Tibial nerve (tissue), 4 donors: ENCODE measurements at places on chromosomes 6 and 20.
A peak's percentile ranks its signal among the peaks of the same experiment; 100 is the strongest.

GRCh38 chr6:45759472-45759810, 256.2 kb downstream of the CLIC5 start:
- H3K27me3 ChIP-seq = no peaks in the 10 kb centered on the region
- no peak for DNase-seq
- H3K36me3 ChIP-seq = no peaks in the 10 kb centered on the region

GRCh38 chr20:51563486-51564332, 21.2 kb upstream of the NFATC2 start:
- DNase-seq = peak; percentile 57
- peak overlapping the region; percentile 54 for H3K4me3 ChIP-seq
- no peaks in the 10 kb centered on the region for H3K4me1 ChIP-seq
- peak overlapping the region; percentile 86 for H3K27ac ChIP-seq

GRCh38 chr6:35585658-35586057, 73.0 kb upstream of the TULP1 start:
- DNase-seq = no peak
- H3K27ac ChIP-seq = peak overlapping the region; percentile 96
- no peaks in the 10 kb centered on the region for H3K36me3 ChIP-seq
- H3K4me1 ChIP-seq = peaks cover 15% of the 10 kb centered on the region
- no peaks in the 10 kb centered on the region for H3K27me3 ChIP-seq
- no peak overlapping the region for H3K4me3 ChIP-seq

- peak overlapping the region; percentile 9 for H3K4me3 ChIP-seq
- no peaks in the 10 kb centered on the region for H3K27me3 ChIP-seq
- no peaks in the 10 kb centered on the region for H3K36me3 ChIP-seq
Observed at GRCh38 chr6:56541030-56541600, 101.6 kb downstream of the DST start.

DNA sequence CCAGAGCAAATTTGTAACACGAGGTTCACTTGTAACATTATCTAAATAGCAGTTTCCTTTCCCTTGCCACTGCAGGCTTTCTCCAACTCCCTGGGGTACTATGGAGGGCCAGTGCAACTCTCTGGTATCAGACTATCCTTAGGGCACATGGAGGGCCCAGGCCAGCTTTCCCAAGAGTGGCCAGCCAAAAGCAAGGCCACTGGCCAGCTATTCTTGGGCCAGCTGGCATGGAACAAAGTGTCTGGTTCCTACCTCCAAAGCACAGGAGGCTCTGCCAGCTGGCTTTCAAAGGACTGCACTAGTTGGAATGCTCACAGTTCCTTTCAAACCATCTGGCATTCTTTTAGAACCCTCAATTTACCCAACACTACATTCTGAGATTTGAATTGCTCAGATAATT, 8.7 kb downstream of the RNF24 start:
- H3K27me3 ChIP-seq = no peaks in the 10 kb centered on the region
- DNase-seq = no peak
- H3K4me3 ChIP-seq = no peak overlapping the region
- no peak overlapping the region for H3K27ac ChIP-seq

GRCh38 chr6:1789092-1789491, 179.4 kb downstream of the FOXC1 start:
- no peaks in the 10 kb centered on the region for H3K27me3 ChIP-seq
- no peak overlapping the region for H3K4me3 ChIP-seq
- no peak for DNase-seq
- no peaks in the 10 kb centered on the region for H3K4me1 ChIP-seq

- DNase-seq = no peak
- no peaks in the 10 kb centered on the region for H3K4me1 ChIP-seq
- H3K36me3 ChIP-seq = no peaks in the 10 kb centered on the region
- no peak overlapping the region for H3K27ac ChIP-seq
- no peak overlapping the region for H3K4me3 ChIP-seq
Observed at GRCh38 chr6:25171301-25171700, 107.9 kb upstream of the CARMIL1 start.

- no peaks in the 10 kb centered on the region for H3K4me1 ChIP-seq
- H3K27ac ChIP-seq = no peak overlapping the region
- no peak overlapping the region for H3K4me3 ChIP-seq
- no peaks in the 10 kb centered on the region for H3K36me3 ChIP-seq
Observed at GRCh38 chr6:54541541-54541940, 233.3 kb downstream of the TINAG start.

DNA sequence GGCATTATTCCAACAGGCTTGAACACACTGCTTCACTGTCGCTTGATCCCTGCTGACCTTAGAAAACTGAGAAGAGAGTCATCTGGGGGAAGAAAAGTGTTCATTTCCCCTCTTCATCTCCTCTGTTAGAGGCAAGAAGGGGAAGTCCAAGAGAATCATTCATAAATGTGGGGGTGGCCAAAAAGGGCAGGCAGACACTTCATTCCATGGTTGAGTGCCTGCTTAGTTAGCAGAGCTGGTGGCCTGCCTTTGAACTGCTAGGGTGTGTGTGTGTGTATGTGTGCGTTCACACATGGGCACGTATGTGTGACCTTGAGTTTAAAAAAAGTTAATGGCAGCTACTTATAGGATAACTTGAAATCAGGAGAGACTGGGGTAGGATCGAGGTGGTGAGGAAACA, 39.4 kb upstream of the RFPL4B start:
- peaks cover 13% of the 10 kb centered on the region for H3K4me1 ChIP-seq
- no peak overlapping the region for H3K4me3 ChIP-seq
- DNase-seq = no peak
- H3K36me3 ChIP-seq = no peaks in the 10 kb centered on the region
- no peak overlapping the region for H3K27ac ChIP-seq
- no peaks in the 10 kb centered on the region for H3K27me3 ChIP-seq

DNA sequence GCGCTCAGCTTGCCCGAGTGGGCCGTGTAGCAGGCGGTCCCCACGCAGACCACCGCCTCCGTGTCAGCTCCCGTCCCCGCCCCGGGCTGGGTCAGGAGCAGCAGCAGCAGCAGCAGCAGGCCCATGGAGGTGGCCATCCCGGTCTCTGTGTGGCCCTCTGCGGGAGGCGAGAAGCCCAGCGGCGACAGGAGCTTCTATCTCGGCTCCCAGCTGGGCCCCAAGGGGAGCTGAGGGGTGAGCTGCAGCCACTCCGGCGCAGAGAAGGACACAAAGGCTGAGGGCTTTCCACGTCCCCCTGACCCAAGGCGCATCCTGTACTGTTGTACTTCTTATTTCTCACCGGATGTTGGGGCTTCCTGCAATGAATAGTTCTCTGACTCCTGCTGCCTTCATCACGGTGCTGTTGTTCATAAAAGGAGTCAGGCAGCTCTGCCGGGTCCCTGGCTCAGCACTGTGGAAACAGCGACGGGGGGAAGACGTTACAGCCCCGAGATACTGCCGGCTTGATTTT, at the start of gene CD93:
Gene CD93 (minus strand): TSS at position 269 of the 511 bp plus-strand sequence. CDS start 132 bp downstream, at position 137.
- no peaks in the 10 kb centered on the region for H3K4me1 ChIP-seq
- peak within 1 kb of the TSS; percentile 47 for H3K4me3 ChIP-seq
- H3K27me3 ChIP-seq = no peaks in the 10 kb centered on the region
- peak; percentile 41 for DNase-seq
- H3K36me3 ChIP-seq = no peaks in the 10 kb centered on the region

DNA sequence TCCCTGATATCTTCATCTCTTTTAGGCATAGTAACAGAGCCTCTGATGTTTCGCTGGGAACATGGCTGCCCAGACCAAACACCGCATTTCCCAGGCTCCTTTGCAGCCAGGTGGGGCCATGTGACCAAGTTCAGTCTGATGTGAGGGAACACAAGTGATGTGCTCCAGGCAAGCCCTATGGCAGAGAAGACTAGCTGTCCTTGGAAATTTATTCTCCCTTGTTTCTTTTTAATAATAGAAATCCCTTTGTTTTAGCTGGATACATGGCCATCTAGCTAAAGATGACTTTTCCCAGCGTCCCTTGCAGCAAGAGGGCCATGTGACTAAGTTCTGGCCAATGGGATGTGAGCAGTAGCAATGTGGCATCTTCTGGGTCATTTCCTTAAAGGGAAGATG, 30.8 kb downstream of the SLC2A10 start:
- no peak for DNase-seq
- no peaks in the 10 kb centered on the region for H3K36me3 ChIP-seq
- H3K27ac ChIP-seq = no peak overlapping the region
- H3K4me3 ChIP-seq = no peak overlapping the region
- no peaks in the 10 kb centered on the region for H3K4me1 ChIP-seq

DNA sequence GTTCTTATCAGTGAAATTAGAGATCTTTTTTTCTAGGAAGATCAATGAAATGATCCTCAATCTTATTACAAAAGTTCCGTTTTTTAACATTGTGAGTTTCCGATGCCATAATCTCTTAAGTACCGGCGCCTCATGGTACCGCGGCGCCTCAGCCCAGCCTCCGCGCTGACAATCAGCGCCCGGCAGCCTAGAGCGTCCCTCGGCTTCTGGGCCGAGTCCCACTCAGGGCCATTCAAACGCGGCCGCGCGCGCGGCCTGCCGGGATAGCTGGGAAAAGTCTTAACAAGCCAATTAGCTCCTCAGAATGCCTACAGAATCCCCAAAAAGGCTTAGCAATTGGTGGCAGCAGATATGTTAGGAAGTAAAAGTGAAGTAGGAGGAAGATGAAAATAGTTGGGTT, 204.8 kb downstream of the ADGB start:
- H3K4me1 ChIP-seq = no peaks in the 10 kb centered on the region
- no peak overlapping the region for H3K27ac ChIP-seq
- no peak for DNase-seq
- no peaks in the 10 kb centered on the region for H3K27me3 ChIP-seq

- no peaks in the 10 kb centered on the region for H3K27me3 ChIP-seq
- DNase-seq = no peak
- H3K4me3 ChIP-seq = no peak overlapping the region
- peaks cover 2% of the 10 kb centered on the region for H3K4me1 ChIP-seq
Observed at GRCh38 chr6:123640567-123641187, 3.9 kb upstream of the TRDN start.

DNA sequence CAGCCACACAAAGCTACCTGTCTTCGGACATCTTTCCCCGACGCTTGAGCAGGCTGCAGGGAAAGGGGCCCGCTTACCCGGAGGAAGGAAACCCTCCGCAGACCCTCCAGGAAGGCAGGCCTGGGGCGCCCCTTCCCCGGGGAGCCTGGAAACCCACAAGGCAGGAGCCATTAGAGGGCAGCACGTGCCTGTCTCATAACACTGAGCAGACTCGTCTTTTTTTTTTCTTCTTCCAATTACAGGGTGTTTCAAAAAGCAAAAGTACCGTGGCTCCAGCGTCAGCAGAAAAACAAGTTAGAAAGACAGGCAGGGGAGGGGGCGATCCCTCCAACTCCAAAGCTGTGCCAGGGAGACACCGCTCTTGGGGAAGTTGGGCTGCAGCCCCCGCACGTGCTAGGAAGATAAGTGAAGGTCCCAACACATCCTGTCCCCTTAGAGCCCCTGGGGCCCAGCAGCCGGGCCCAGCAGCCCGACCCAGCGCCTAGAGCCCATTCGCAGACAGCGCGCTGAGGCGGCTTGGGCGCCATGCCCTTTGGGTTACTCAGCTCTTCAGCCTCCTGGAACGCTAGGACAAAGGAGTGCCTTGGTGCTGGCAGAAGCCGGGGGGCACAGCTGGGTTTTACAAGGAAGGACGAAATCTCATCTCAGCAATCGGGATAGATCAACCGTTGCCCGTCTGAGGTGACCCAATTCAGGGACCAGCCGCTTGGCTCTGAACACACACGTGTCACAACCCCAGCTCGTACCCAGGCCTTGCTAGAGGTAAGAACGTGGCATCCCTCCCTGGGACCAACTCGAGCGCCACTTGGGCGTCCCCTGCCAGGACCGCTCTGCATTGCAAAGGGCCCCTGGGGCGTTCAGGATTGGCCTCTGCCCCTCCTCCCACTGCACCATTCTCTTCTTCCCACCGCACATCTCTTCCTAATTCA, 136.3 kb downstream of the LY86 start:
- H3K4me3 ChIP-seq = peak overlapping the region; percentile 15
- H3K27ac ChIP-seq = peak overlapping the region; percentile 85
- peaks cover 30% of the 10 kb centered on the region for H3K4me1 ChIP-seq
- no peaks in the 10 kb centered on the region for H3K27me3 ChIP-seq
- DNase-seq = peak; percentile 84

DNA sequence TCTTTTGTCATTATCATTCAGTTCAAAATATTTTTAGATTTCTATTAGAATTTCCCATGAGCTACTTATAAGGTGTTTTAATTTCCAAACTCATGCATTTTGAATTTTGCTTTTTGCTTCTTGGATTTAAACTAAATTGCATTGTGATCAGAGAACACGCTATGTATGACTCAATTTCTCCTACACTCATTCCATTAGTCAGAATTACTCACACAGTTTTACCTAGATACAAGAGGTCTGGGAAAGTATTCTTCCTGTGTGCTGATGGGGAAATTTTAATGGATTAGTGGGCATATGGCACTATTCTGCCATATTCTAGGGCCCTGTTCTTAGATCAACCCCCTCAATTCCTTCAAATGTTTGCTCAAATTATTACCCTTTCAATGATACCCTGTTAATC, 49.9 kb upstream of the BMP5 start:
- no peak overlapping the region for H3K4me3 ChIP-seq
- H3K36me3 ChIP-seq = no peaks in the 10 kb centered on the region
- H3K27me3 ChIP-seq = no peaks in the 10 kb centered on the region
- no peak overlapping the region for H3K27ac ChIP-seq

GRCh38 chr20:15886250-15886649, 687.0 kb downstream of the KIF16B start:
- no peak for DNase-seq
- no peak overlapping the region for H3K4me3 ChIP-seq
- H3K27ac ChIP-seq = no peak overlapping the region
- no peaks in the 10 kb centered on the region for H3K27me3 ChIP-seq
- no peaks in the 10 kb centered on the region for H3K4me1 ChIP-seq

DNA sequence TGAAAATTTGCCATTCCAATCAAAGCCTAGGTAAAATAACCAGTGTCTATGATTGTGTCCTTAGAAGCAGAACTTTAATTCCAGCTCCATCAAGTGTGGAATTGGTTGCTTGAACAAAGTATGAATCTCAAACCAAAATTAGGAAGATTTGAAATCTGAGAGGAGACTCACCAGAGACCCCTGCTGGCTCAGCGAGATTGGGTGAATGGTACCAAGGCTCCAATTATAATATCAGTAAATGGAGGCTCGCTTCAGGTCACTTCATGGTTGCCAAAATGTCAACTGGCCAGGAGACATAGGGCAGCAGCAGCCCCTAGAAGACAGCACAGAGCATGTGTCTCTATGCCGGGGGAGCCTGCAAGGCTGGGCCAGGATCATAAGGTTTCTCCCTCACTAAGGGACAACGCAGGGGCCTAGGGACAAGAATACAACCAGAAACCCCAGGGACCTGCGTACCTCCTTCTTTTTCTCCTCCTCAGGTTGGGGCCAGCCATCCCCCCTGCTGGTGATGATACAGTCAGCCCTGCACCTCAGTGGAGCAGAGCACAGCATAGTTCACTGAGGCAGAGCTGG, 14.0 kb downstream of the RBL1 start:
- H3K4me1 ChIP-seq = no peaks in the 10 kb centered on the region
- DNase-seq = peak; percentile 14
- H3K27ac ChIP-seq = no peak overlapping the region
- H3K4me3 ChIP-seq = no peak overlapping the region
- no peaks in the 10 kb centered on the region for H3K36me3 ChIP-seq
